ENCODE measurements at places on chromosomes 5 and 9. TPM values are rescaled to one million over a fixed set of nuclear protein-coding genes. Genes with fewer than 3 reads are reported as not detected.
A peak's percentile ranks its signal among the peaks of the same experiment; 100 is the strongest.

GRCh38 chr5:31361234-31361633 is 167.7 kb downstream of the CDH6 start:
- no peak for DNase-seq

- DNase-seq = no peak
Measured at GRCh38 chr5:72034770-72035169, 72.5 kb upstream of the MAP1B start.

DNA sequence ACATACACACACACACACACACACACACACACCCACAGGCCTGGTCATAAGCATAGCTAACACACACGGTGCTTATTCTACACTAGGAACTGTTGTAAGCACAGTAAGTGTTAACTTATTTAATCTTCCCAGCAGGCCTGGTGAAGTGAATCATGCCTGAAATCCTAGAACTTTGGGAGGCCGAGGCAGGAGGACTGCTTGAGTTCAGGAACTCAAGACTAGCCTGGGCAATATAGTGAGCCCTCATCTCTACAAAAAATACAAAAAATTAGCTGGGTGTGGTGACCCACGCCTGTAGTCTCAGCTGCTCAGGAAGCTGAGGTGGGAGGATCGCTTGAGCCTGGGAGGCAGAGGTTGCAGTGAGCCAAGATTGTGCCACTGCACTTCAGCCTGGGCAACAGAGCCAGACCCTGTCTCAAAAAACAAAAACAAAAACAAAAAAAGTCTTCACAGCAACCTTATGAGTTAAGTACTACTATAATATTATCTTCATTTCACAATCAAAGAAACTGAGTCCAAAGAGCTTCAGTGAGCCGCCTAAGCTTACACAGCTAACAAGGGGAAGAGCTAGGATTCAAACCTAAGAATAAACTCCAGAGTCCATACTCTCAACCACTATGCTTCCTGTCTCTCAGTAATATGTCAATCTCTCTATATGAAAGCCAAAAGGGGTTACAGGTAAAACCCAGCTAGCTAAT is 2.3 kb downstream of the MEGF9 start:
- DNase-seq = no peak

DNA sequence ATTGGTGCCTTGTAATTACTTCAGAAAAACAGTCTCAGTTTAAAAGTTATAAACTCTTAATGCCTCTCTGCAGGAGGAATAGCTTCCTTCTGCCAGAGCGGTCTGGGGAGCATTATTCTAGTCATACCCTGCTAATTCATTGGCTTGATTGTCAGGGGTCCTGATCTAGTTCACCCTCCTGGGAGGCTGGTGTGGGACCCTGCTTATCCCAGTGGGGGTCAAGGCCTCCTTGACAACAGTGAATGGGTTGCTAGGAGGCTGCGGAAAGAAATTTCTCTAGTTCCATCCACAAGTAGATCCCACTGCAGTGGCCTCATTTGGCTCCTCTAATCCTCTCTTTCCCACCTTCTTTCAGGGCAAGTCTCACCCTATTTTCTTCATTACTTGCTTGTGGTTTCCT is 105.7 kb downstream of the TMC1 start:
- no peak for DNase-seq

DNA sequence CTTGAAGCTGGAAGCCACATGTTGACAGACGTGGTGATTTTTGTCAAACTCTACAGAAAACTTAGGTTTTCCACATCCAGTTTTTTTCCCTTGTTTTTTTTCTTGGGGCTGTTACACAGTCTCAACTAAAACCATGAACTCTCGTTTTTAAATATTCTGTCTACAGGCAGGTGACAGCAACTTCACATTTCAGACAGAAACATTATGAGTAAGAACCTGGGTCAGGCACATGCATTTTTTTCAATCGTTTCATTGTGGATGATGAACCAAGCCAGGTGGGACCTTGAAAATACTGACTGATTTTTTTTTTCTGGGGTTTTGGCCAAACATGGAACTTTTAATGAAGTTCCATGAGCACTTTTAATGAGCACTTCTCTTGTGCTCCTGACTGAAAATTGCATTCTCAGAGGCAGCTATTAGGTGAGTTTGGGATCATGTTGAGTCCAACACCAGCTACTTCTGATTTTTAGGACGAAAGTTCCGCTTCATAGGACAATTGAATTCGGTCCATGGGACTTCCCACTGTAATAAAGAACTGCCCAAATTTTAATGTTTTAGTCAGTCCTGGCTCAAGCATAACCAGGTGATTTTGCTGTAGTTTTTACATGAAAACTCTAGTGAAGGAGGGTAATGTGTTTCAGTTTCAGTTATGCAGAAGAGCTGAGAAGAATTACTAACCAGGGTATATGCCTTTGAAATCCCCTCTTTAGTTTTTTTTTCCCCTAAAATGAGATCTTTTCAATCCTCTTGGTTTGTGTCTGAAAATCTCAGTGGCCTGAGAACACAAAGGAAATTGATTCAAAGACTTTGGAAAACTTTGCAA is 93.2 kb upstream of the ADAMTS16 start:
- DNase-seq = no peak

DNA sequence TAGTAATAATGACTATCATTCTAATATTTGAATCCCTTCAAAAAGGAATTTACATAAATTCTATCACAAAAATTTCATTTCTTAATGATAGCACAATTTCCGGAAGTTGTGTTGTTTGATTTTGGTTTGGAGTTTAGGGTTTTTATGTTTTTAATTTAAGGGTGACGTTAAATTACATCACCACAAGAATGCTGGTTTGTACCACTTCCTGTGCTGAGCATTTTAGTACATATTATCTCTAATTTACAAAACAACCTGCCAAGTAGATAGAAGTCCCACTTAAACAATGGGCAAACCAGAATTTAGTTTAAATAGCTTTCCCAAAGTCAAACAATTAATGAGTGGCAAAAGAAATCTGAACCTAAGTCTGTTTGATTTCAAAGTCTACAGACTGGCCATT is 63.4 kb downstream of the DENND1A start:
- DNase-seq = peak; percentile 31

DNA sequence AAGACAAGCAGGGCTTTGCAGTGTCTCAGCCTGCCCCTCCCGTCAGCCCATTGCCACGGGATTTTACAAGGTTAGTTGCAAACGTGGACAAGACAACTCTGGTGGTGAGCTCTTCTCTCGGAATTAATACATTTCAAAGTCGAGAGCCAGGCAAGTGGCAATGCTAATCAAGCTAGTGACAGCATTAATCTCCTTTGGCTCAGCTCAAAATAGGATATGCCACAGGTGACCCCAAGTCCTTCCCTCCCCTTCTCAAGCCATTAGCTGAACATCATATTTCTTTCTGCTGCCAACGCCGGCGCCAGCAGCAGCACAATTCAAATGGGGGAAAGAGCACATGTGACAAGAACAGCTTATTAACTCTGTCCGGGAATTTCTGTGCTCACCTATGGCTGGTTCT is 190.1 kb downstream of the ATPSCKMT start:
- DNase-seq = no peak

GRCh38 chr5:18797222-18797621 is 1163.0 kb downstream of the TAF11L14 start:
- no peak for DNase-seq

Gene C5orf52
- polyA plus RNA-seq = not detected

Gene BARHL1
- polyA plus RNA-seq = not detected

Gene ADAMTS12
- not detected for polyA plus RNA-seq

All from immature natural killer cell (primary cell).